ENCODE measurements at places on chromosomes 11 and 22.
A peak's percentile ranks its signal among the peaks of the same experiment; 100 is the strongest.

DNA sequence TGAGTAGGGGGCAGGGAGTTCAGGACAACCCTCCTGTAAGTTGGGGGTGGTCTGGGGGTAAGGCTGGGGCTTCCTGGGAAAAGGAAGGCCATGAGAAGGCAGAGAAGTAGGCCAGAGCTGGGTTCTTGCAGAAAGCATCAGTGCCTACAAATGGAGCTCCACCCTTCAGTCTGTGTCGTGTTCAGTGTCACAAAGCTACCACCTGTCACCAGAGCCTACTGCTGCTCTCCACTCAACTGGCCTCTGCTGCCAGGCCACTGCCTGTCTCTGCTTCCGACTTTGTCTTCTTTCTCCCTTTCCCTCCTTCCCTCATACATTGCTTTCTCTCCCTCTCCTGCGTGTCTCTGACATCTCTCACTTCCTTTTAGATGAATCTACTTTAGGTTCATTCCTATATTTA lies 3.4 kb upstream of the WBP2NL start:
- no peak for DNase-seq

DNA sequence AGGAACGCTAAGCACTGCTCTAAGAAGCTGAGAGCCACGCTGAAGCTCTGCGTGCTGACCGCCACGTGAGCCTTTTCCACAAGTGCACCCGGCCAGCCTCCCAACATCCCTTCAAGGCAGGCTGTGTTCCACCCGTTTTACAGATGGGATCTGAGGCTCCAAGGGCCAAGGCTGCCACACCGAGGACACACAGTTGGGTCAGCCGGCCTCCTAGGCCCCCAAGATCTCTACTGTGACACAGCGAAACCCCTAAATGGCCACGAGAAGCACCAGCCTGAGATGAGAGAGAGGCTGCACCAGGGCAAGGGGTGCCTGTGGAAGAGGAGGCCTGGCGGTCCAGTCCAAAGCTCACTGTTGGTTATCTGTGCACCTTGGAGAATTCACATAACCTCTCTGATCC lies 11.8 kb upstream of the CD5 start:
- no peak for DNase-seq

DNA sequence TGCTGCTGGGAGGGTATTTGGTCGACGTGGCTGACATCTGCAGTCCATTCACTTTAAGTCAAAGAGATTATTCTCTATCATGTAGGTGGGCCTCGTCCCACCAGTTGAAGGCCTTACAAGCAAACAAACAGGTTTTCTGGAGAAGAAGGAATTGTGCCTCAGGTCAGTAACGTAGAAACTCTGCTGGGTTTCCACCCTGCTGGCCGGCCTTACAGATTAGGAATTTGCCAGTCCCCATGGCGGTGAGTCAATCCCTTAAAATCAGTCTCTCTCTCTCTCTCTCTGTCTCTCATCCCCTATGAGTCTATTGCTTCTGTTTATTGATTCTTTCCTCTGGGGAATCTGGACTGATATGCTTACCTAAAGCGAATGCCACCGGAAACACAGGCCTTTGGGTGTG lies 75.4 kb upstream of the FGF3 start:
- no peak for DNase-seq

DNA sequence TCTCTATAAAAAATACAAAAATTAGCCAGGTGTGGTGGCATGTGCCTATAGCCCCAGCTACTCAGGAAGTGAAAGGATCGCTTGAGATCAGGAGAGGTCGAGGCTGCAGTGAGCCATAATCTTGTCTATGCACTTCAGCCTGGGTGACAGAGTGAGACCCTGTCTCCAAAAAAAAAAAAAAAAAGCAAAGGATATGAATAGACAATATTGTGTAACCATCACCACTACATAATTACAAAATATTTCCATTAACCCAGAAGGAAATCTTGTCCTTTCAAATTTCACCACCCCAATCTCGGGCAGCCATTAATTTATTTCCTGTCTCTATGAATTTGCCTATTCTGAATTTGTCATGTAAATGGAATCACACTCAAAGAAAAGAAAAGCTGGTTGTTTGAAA lies 21.2 kb downstream of the RSF1 start:
- DNase-seq, result no peak

GRCh38 chr11:15198284-15198683 lies 83.6 kb downstream of the INSC start:
- DNase-seq, result no peak

DNA sequence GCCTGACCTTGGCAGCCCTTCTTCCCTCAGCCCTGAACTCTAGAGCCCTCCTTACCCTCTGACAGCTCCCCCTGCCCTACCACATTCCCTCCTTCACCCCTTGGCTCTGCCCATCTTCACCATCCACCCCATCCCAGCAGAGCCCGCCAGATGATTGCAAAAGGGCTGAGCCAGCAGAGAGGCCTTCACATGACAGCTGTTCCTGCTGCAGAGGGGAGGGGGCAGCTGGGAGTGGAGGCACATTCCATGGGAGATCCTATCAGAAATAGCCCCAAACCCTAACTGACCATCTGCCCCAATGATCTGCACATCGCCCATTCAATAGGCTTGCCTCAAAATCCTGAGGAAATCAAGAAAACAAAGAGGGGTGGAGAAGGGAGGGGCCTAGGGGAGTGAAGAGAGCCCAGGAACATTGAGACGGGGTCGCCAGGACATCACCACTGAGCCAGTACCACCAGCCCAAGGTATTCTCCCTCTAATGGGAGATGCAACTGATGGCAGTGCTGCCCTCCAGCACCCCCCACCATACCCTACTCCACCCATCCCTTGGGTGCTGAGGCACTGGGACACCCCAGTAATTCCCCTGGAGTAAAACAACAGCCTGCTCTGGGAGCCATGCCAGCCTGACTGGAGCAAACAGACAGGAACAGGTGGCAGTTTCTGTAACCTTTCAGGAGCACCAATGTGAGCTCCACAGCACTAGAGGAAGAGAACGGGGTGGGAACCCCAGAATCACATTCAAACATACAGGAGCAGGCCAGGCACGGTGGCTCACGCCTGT lies 8.0 kb upstream of the AHNAK start:
- DNase-seq, result peak; percentile 42

DNA sequence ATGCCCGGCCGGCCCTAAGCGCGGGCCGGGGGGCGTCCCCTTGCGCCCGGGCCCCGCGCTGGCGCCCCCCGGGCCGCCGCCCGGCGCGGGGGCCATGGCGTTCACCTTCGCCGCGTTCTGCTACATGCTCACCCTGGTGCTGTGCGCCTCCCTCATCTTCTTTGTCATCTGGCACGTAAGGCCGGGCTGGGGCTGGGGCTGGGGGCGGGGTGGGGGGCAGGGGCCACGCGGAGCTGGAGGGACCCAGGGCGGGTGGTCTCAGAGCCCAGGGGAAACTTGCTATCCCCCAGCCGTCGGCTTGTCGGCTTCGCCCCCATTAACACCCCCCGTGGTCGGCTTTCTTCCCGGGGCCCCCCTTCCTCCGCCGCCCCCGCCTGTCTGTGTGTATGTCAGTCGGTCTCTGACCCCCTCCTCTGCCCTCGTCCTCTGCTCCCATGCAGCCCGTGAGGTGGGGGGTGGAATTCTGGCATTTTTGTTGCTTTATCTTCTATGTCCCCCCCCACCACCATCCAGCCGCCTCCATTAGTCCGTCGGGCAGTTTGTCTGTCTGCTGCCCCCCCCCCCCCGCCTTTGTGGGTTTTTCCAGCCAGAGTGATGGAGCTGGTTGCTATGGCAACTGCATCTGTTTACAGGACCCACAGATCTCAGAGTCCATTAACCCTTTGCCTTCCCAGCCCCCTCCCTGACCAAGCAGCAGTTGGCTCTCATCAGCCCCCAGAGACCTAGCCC lies 552 bp downstream of the CNIH2 start:
- no peak for DNase-seq

GRCh38 chr11:20760811-20761210 lies 91.4 kb downstream of the NELL1 start:
- no peak for DNase-seq

DNA sequence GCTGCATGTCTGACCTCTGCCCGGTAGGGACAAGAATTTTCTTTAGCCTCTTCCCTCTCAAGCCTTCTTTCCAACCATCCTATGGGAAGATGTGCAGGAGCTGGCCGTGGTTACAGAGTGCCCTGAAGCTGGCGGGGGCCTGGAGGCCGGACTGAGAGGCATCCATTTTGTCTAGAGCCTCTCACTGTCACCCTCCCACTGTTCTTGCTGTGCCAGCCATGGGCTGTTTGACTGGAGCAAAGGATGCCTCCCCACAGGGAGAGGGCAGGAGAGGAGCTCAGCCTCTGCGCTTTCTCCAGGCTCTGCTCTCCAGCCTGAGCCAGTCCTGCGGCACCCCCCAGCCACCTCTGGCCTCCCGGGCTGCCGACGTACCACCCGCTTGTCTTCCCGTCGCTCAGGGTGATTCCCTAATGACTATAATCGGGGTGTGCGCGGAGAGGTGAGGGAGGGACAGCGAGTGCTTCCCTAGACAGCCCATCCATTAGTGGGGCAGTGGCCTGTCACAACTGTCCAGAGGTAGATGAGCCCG lies 123.8 kb downstream of the NECTIN1 start:
- DNase-seq, result no peak

DNA sequence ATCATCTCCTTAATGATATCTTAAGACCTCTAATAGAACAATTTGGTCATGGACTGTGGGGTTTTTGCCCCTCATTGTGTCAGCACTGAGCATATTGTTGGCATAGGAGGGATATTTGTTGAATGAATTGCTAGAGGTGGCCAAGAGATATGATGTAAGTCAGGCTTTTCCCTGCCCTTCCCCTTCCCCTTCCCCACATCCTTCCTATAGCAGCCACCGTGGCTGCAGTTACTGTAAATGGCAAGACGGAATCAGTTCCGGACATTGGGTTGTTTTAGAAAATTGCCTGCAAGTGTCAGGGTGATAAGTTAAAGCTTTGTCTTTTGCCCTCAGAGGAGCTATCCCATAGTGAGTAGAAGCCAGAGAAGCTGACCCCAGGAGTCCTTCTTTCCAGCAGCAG lies 23.0 kb downstream of the LIMK2 start:
- DNase-seq, result peak; percentile 44

DNA sequence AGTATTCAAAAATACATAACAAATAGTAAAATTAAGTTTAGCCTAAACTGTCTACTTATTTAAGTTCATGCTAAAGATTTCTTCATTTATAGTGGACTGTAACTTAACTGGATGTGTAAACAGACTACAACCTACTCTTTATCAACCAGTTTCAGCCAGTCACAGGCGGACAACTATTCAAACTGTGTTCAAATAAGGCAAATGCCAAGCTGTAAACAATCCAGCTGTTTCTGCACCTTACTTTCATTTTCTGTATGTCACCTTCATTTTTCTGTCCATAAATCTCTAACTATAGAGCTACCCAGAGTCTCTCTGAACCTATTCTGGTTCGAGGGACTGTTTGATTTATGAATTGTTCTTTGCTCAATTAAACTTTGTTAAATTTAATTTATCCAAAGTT lies 992.8 kb downstream of the DLG2 start:
- DNase-seq, result no peak

DNA sequence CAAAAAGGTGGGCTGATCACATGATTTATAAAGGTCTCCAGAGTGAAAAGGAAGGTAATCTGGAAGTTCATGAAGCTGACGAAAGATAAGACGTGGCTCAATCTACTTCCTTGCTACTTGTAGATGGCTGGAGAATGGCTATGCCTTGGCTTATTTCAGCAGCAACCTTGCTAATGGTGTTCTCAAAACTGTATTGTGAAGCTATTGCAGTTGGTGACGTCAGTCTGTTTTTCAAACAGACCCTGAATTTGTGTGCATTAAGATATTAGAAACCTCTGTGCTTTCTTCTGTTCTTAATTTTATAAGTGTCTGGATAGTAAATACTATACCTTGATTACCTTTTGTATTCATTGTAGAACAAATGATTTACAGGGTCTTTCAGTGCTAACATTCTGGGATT lies 58.3 kb upstream of the C11orf87 start:
- DNase-seq, result no peak

GRCh38 chr22:37905534-37906363 lies at the start of gene MICALL1:
TSS of gene MICALL1 (plus strand) at chr22:37906297. CDS start at chr22:37906423, 126 bp downstream.
- peak; percentile 77 for DNase-seq

DNA sequence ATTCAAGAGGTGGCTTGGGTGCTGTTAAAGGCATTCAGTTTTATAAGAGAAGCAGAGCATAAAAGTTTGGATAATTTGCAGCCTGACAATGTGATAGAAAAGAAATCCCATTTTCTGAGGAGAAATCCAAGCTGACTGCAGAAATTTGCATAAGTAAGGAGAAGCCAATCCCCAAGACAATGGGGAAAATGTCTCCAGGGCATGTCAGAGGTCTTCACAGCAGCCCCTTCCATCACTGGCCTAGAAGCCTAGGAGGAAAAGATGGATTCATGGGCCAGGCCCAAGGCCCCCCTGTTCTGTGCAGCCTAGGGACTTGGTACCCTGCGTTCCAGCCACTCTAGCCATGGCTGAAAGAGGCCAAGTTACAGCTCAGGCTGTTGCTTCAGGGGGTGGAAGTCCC lies 207.3 kb downstream of the METTL15 start:
- DNase-seq, result no peak

DNA sequence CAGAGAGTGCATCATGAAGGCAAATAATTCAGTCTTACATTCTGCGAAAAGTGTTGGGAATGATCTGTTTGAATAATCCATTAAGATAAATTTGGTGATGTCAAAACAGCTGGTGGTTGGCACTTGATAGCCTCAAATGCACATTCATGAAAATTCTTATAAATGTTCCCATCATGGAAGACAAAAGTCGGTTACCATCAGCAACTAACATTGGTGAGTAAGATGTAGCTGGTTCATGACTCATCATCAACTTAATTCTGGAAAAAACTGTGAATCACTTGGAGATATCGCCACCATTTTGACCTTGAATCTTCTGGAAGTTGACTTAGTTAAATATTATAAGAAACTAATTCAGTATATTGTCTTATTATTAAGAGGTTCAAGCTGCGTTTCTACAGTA lies 11.2 kb downstream of the CRYBB1 start:
- DNase-seq, result no peak

GRCh38 chr11:47987781-47988180 lies 7.4 kb downstream of the PTPRJ start:
- peak; percentile 14 for DNase-seq

DNA sequence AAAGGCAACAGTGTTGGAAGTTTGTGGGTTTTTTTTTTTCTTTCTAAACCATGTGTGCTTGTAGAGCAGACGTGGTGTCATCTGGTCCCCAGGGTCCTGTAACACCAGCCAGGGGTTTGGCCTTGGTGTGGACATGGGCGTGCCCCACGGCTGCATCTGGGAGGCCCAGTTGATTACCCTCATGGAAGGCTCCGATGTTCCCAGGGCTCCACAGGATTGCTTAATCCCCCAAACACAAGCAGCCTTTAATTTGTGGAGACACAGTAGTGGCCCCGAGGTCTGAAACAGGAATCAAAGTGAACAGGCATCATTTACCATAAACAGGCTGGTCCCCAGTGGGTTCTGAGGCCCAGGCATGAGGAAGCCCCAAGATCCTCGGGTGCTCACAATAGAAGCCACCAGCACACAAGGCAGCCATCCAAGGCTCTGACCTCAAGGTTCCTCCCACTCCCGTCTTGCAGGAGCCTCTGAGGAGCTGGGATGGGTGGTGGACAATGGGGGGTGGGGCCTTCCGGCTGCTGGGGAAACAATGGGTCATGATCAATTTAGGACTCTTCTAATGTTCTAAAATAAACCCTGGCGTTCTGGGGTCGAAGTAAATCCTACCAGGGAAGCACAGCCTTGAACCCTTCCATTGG lies 115.0 kb upstream of the CD82 start:
- DNase-seq, result no peak
